A549 treated with RU486 at 1 μM for 4 hours (cell line): ENCODE measurements at places on chromosomes 4 and X. TPM values are rescaled to one million over a fixed set of nuclear protein-coding genes. Genes with fewer than 3 reads are reported as not detected.

Gene SHROOM2
- 0.27 to 0.35 TPM (median 0.32 TPM) in 5 replicates for total RNA-seq

Gene UGT2B15
- 0.09 to 0.13 TPM in 2 of 5 replicates, not detected in the others for total RNA-seq

Gene DCAF12L2
- 0.08 to 0.25 TPM (median 0.14 TPM) in 4 of 5 replicates, not detected in the other for total RNA-seq

Gene TLR6
- total RNA-seq = 2.8 to 4.1 TPM (median 3.8 TPM) in 5 replicates

Gene HSFX1
- 0.14 to 0.40 TPM (median 0.34 TPM) in 5 replicates for total RNA-seq

Gene NKX3-2
- 0.09 to 0.19 TPM (median 0.14 TPM) in 5 replicates for total RNA-seq

Gene KIT
- total RNA-seq = not detected in 5 replicates

Gene RADX
- total RNA-seq = 0.06 TPM in 2 of 5 replicates, not detected in the others

Gene VCX3A
- total RNA-seq = not detected in 5 replicates

Gene GAGE12F
- not detected in 5 replicates for total RNA-seq

Gene GPAT3
- 37.8 to 51.1 TPM (median 48.3 TPM) in 5 replicates for total RNA-seq

Gene NR3C2
- 0.05 TPM in 1 of 5 replicates, not detected in the others for total RNA-seq

Gene TRAM1L1
- total RNA-seq = 0.32 to 0.74 TPM (median 0.61 TPM) in 5 replicates

Gene UGT2B11
- total RNA-seq = 0.11 to 0.14 TPM in 2 of 5 replicates, not detected in the others

Gene LINC00632
- 1.0 to 3.0 TPM (median 2.3 TPM) in 5 replicates for total RNA-seq

Gene C4orf46
- total RNA-seq = 4.8 to 10.3 TPM (median 9.3 TPM) in 5 replicates

Gene TEX13C
- 0.01 TPM in 1 of 5 replicates, not detected in the others for total RNA-seq

Gene AADAT
- 7.7 to 10.2 TPM (median 8.1 TPM) in 5 replicates for total RNA-seq

Gene IGBP1
- total RNA-seq = 57.5 to 71.2 TPM (median 66.6 TPM) in 5 replicates

Gene TRIM75
- total RNA-seq = not detected in 5 replicates

Gene MAGEC3
- not detected in 5 replicates for total RNA-seq

Gene APLN
- 0.73 to 1.2 TPM (median 0.89 TPM) in 5 replicates for total RNA-seq

Gene STEEP1
- total RNA-seq = 30.1 to 40.3 TPM (median 32.2 TPM) in 5 replicates

Gene BMX
- total RNA-seq = not detected in 5 replicates

Gene SPP1
- total RNA-seq = 154 to 221 TPM (median 176 TPM) in 5 replicates

Gene PPARGC1A
- 0.06 to 0.13 TPM (median 0.07 TPM) in 3 of 5 replicates, not detected in the others for total RNA-seq

Gene PNMA3
- 0.13 to 0.20 TPM (median 0.14 TPM) in 5 replicates for total RNA-seq
